Pulmonary artery endothelial cell (primary cell): ENCODE measurements at places on chromosomes 16 and 17.

- no peak for DNase-seq
Measured at GRCh38 chr17:16994631-16995030, 22.7 kb upstream of the TNFRSF13B start.

- DNase-seq, result no peak
Measured at GRCh38 chr16:64412578-64413280, 709.1 kb downstream of the CDH11 start.

DNA sequence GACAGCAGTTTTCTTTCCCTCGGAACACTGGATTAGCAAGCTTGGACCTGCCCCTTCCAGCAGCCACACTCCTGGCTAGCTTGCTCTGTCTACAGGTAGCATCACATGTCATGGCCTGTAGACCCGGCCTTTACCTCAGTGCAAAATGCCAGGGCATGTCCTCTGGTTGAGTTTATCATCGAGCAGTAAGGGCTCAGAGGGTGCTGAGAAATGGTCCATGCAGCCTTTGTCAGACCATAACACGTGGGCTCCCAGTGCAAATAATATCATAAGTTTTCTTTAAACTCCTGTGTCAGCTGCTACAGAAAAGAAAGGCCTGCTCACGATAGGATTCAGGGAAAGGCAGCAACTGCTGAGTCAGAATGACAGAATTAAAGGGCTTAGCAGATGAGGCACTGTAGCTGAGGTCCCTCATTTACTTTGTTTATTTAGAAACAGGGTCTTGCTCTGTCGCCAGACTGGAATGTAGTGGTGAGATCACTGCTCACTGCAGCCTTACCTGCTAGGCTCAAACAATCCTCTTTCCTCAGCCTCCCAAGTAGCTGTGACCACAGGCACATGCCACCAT, 8.0 kb upstream of the GNA13 start:
- no peak for DNase-seq

DNA sequence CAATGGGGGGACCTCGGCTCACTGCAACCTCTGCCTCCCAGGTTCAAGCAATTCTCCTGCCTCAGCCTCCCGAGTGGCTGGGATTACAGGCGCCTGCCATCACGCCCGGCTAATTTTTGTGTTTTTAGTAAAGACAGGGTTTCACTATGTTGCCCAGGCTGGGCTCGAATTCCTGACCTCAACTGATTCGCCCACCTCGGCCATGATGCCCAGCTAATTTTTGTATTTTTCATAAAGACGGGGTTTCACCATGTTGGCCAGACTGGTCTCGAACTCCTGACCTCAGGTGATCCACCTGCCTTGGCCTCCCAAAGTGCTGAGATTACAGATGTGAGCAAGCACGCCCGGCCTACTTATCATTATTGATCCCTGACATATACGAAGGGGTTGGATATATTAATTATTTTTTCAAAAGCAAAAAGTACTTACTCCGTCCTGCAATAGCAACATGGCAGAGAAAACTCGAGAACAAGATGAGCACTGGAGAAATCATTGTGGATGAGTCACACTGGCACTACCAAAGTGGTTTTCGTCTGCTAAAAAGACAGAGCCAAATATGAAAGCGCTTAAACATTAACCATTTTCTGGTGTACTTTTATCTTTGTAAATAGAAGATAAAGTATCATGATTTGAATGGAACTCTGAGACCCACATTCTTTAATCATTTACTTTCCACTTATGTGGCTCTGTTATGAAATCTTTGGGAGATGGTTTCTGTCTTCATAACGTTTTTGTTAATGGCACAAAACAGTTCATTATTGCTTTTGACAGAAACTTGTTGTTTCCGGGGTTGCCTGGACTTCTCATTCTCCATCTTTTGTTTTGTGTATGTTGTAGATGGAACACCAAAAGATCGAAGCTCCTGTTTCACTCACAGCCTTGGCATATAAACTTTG, at the start of gene APOH:
APOH (minus strand) TSS at position 529 of the 896 bp plus-strand sequence; CDS start at position 493, 36 bp downstream.
- no peak for DNase-seq

DNA sequence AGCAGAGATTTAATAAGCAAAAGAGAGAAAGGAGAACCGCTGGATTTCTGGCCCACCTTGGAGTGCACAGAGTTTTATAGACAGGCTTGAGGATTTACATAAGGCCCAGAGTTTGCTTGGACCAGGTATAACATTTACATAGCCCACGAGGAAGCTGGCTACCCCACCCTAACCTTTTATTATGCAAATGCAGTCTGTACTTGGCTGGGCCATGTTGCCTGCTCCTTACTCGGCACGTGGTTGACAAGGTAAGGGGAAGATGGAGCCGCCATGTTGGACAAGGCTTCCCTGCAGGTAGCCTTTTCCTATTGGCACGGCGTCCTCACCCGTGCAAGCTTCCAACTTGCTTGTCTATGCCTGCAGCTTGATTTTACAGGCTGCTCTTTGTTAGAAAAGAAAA, 35.2 kb upstream of the HS3ST3A1 start:
- DNase-seq, result no peak

GRCh38 chr16:77963185-77964044, 58.9 kb upstream of the CLEC3A start:
- no peak for DNase-seq

DNA sequence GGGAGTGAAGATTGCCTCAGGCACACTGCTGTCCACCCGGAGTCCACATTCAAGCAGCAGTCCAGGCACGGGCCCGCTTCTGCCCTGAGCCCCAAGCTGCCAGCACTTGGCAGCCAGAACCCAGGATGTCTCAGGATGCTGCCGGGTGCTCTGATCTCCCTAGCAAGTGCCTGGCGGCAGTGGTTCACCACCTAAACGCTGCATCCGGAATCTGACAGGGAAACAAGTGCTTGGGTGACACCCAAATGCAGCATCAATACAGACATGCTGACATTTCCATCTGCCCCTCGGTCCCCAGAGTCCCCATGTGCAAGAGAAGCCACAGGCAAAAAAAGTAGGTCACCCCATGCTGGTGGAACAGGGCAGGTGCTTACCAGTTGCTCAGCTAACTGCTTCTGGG, 197.1 kb upstream of the RPL38 start:
- no peak for DNase-seq

GRCh38 chr17:75228305-75228704, 22.8 kb downstream of the NUP85 start:
- DNase-seq, result no peak

DNA sequence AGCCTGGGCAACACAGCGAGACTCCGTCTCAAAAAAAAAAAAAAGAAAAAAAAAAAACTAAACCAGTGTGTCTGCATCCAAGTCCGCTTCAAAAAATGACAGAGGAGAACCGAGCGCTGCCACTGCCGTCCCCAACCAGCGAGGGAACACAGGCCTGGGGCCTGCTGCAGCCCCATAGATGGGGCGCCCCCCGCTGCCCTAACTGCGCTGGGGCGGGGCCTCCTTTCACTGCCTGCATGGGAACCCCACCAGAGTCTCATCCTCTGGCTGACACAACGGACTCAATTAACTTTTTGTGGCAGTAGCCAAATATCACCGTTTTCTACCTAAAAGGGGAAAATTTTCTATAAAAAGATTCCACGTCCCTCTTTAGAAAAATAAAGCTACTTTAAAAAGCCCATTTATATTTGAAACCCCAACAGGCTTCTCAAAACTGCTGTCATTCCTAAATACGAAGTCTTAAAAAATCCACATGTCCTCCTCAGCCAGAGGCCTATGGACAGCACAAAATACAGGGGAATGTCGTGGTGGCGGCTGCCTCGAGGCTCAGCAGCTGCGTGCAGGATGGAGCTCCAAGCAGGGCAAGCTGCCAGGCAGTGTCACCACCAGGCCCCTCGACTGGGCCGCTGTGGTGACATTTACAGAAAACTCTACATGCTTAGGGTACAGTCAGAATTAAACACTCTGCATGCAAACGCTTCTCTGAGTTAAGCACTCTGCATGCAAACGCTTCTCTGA, 30.3 kb downstream of the KLHDC4 start:
- DNase-seq, result no peak

GRCh38 chr16:69411064-69411985, 13.1 kb upstream of the CYB5B start:
- DNase-seq, result no peak

DNA sequence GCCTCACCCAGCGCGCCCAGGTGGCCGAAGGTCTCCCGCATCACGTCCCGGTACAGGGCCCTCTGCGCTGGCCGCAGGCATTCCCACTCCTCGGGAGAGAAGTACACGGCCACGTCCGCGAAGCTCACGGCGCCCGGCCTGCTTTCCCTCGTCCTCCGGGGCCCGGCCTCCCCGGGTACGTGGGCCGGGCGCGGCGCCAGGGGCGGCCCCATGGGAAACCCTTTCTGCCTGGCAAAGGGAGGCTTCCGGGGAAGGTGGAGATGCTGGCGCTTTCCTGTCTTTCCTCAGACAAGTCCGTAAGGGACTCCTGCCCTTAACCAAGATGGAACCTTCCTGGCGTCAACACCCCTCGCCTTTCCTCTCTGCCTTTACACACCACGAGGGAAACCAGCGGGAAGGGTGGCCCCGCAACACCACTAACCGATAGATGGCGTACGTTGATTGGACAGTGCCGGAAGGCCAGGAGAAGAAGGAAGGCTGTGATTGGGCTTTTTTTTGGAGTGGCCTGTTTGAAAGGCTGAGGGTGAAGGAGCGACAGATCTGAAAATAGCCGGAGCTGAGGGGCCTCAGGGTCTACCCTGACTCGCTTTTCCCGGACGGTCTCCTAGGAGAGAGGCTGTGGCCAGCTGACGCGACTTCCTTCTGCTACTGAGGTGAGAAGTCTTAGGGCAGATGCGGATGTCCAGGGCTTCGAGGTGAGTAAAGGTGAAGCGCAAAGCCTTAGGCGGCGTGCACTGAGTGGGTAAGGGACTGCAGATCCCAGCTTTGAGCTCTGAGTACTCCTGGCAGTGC, at the start of gene ZNF785:
ZNF785 (minus strand) TSS at position 298 of the 792 bp plus-strand sequence; CDS start at position 212, 86 bp downstream.
- DNase-seq, result peak; percentile 97

DNA sequence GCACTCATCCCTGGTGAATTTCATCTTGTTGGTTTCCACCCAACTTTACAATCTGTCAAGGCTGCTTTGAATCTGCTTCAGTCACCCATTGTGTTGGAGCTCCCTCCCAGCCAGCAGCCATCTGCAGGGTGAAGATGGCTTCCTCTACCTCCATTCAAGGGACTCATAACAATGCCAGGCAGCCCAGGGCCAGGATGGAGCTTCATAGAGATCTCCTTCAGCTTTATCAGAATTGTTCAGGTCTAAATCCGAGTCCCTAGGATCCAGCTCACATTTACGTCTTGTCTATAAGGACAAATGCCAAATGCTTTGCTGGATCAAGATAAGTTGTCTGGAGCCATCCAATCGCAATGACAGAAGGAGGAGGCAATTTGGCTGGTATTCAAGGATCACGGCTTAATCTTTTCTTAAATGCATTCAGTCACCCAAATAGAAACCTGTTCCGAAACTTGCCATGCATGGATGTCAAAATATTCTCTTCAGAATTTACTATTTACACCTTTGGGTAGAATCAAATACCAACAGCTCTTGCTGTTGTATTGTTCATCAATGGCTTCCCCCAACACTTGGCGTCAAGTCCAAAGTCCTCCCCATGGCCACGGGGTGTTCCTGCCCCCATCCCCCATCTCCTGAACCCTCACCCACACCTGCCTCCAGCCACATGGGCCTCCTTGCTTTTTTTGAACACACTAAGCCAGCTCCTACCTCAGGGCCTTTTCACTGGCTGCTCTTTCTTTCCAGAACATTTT, 3.8 kb upstream of the FAM171A2 start:
- DNase-seq, result no peak

- DNase-seq, result no peak
Measured at GRCh38 chr16:67390816-67391423, 2.4 kb downstream of the TPPP3 start.

GRCh38 chr16:54171626-54172537, 114.7 kb downstream of the IRX3 start:
- DNase-seq, result no peak
